Astrocyte of the spinal cord (primary cell): ENCODE measurements at places on chromosomes 3 and 15.

GRCh38 chr15:31268108-31268501 lies 58.5 kb upstream of the KLF13 start:
- no peak for DNase-seq

- DNase-seq, result no peak
These were observed 761.0 kb downstream of the ROBO2 start for GRCh38 chr3:77800893-77801292.

DNA sequence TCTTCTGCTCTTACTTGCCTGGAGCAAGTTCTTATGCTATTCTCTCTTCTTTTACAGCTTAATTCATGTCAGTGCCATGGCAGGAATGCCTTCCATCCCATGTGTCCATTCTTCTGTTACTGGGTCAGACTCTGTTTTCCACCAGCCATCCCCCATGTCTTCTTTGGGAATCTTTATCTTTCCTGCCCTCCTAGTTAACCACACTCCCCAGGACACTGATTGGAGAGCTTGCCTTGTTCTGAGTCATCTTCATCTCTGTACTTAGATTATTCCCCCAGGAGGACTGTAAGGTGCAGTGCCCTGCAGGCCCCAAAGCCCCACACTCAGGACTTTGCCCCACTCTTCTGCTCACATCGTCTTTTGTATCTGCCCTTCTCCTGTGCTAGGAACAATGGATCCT lies 3.6 kb downstream of the ABHD17C start:
- peak; percentile 6 for DNase-seq

DNA sequence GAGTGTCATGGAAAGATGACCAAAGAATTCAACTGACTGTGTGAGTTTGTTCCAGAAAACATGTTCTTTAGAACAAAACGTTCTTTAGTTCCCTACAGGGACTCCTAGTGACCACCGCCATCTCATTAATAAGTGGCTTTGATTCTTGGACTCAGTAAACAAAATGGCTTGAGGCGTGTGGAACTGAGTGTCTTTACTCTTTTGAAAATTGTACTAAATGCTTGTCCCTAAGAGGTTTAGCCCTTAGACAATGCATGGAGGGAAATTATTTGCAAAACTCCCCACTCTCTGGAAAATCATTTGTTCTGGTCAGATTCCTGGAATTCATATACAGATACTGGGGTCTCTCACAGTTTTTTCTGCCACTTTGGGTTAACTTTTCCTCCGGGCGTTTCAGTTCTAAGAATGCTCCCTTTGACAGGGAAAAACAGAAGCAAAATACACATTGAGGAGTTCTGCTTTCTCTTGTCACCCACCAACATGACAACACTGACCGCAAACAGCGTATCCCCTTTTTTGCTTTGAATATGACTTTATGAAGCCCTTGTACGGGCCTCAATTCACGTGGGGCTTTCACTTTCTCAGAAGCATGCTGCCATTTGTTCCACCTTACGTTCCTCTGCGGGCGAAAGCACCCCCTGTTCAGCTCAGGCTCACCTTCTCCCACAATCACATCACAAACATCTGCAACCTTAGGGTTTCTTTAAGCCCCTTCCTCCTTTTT lies 15.3 kb upstream of the NRROS start:
- no peak for DNase-seq

GRCh38 chr3:117735481-117736101 lies 1026.0 kb downstream of the TUSC7 start:
- DNase-seq, result peak; percentile 81

- no peak for DNase-seq
These were observed 257.6 kb upstream of the TLE3 start for GRCh38 chr15:70355275-70355795.

DNA sequence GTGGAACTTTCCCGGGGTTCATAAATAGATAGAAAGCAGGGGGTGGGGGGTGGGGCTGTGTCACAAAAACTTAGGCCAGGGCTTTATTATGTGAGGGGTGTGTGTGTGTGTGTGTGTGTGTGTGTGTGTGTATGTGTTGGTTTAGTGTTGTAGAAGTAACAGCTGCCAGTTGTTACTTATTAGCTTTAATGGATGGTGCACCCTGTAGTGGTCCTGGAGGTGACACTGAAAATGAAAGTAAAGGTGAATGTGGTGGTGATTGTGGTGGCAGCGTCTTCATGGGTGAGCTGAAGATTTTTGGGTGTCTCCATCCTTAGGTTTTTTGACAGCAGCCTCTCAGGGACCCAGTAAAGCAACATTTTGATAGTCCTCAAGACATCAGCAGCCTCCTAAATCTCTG lies 449.9 kb downstream of the PDCD6IP start:
- no peak for DNase-seq

DNA sequence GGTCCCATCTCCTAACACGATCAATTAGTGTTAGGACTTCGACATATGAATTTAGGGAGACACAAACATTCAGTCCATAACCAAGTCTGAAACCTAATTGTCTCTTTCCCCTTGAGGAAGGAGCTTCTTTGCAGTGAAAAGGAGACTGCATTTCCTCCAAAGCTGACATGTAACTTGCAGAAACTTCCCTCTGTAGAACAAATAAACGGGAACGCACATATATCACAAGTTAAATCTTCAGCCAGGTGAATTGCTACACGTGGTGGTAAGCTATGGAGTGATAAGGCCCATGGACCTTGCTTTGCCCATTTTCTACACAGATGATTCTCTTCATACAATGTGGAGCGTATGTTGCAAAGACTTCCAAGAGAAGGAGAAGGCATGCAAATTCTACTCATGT lies 47.1 kb upstream of the LIPC start:
- DNase-seq, result no peak

DNA sequence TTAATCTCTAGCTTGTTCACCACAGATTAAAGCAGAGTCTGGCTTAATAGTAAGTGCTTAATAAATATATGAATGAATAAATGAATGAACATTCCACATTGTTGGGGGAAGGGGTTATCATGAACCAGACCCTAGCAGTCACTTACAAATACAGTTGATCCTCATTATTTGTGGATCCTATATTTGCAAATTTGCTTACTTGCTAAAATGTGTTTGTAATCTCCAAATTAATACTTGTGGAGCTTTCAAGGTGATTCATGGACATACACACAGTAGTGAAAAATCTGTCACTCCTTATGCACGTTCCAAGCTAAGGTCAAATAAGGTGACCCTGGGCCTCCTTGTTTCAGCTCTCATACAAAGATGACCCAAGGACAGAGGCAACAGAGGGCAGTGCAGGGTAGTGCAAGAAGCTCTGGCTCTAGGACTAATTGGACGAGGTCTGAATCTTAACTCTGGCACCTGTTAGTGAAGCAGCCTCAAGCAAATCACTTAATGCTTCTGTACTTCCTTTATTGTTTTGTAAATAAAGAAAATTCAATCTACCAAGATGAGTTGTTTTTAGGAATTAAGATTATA lies 112.8 kb upstream of the C2CD4B start:
- no peak for DNase-seq

GRCh38 chr3:12922306-12922705 lies 80.9 kb upstream of the RPL32 start:
- DNase-seq, result peak; percentile 3

DNA sequence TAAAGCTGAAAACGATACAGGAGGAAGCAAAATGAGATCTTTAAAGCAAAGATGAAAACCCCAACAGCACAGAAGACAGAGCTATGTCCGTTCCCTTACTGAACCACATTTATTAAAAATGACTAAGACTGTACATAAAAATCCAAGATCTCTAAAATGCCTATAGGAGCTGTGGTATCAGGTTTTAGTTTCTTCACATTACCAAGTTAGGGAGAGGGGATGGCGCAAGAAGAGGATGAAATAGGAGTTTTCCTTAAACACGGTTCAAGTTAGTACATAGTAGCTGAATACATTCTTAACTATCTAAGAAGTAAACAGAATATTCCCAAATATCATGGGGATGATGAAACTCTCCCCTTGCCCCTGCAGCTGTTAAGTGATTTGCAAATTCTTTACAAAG lies 6.3 kb downstream of the EOMES start:
- no peak for DNase-seq
